ENCODE measurements at places on chromosomes 13 and 19.

- no peak overlapping the region for H3K4me3 ChIP-seq
- DNase-seq, result no peak
- no peaks in the 10 kb centered on the region for H3K36me3 ChIP-seq
- no peaks in the 10 kb centered on the region for H3K27me3 ChIP-seq
- H3K27ac ChIP-seq, result no peak overlapping the region
- H3K4me1 ChIP-seq, result no peaks in the 10 kb centered on the region
Measured at GRCh38 chr19:33450689-33451088, 70.9 kb downstream of the PEPD start.

DNA sequence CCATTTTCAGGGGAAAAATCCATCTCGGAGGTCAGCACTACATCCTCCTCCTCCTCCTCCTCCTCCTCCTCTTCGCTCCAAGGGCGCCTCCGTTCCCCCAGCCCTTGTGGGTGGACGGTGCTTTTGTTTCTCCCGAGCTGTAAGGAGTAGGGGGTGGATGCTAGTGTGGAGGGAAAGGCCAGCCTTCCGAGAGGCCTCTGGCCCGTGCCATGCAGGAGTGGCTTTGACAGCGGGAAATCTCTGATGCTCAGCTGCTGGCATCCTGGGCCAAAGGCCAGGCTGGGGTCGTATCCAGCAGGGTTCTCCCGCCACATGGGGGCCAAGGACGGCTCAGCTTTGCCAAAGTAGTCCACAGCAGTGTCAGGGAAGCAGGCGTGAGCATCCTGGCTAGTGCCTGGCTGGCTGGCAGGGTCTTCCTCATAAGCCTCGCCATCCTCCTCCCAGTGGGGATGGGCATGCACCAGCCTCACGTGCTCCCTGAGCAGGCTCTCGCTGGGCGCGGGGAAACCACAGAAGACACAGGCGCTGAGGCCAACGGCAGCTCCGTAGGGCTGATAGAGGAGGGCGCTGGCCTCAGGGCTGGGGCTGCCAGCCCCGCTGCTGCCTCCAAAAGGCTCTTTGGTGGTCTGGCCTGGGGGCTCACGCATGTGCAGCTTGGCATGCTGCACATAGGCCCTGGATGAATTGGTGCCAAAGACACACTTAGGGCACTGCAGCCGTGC, 10.5 kb downstream of the WIZ start:
- no peak overlapping the region for H3K27ac ChIP-seq
- H3K27me3 ChIP-seq, result no peaks in the 10 kb centered on the region
- peaks cover 3% of the 10 kb centered on the region for H3K4me1 ChIP-seq
- no peak overlapping the region for H3K4me3 ChIP-seq

DNA sequence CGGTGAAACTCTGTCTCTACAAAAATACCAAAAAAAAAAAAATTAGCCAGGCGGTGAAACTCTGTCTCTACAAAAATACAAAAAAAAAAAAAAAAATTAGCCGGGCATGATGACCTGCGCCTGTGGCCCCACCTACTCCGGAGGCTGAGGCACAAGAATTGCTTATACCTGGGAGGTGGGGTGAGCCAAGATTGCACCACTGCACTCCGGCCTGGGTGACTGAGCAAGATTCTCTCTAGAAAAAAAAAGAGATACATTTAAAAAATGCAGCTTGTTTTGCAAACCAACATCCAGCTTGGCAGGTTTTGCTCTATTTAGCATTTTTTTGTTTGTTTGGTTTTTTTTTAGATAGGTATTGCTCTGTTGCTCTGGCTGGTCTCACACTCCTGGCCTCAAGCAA, 6.7 kb upstream of the PGPEP1 start:
- no peak for DNase-seq
- peaks cover 5% of the 10 kb centered on the region for H3K4me1 ChIP-seq
- no peak overlapping the region for H3K4me3 ChIP-seq
- H3K27me3 ChIP-seq, result no peaks in the 10 kb centered on the region

DNA sequence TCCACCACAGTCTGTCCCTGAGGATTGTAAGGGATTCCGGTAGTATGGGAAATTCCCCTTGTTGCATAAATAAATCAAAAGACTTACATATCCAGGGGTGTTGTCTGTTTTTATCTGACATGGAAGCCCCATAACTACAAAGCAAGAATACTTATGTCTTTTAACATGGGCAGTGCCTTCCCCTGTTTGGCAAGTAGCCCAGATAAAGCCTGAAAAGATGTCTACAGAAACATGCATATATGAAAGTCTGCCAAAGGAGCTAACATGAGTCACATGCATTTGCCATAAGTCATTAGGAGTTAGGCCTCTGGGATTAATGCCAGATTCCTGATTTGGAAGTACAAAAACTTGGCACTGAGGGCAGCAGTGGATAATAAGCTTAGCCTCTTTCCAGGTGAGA, 62.1 kb downstream of the ZNF737 start:
- DNase-seq, result no peak
- H3K4me3 ChIP-seq, result no peak overlapping the region
- H3K27me3 ChIP-seq, result no peaks in the 10 kb centered on the region
- no peak overlapping the region for H3K27ac ChIP-seq
- H3K36me3 ChIP-seq, result peaks cover 9% of the 10 kb centered on the region

DNA sequence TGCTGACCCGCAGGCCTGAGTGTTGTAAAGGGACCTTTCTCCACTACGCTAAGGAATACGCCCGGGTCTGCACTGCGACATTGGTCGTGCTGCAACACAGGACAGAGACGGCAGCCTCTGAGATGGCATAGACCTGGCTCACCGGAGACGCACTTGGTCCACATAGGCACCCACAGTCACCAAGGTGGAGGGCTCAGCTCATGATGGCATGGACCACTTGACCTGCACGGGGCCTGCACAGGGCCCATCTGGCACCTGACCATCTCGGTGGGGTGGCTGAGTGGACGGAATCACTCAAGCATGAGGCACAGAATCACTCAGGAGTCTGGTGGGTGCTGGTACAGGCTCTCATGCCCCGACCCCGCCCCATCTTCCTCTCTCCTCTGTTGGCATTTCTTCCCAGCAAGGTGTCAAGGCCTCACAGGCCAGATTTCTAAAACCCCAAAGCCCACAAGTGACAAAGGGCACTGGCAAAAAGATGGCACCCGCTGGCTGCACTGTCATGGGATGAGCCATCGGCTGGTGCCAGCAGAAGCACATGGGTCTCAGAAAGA, 45.9 kb downstream of the TSHZ3 start:
- no peaks in the 10 kb centered on the region for H3K4me1 ChIP-seq
- H3K4me3 ChIP-seq, result no peak overlapping the region
- H3K36me3 ChIP-seq, result no peaks in the 10 kb centered on the region

GRCh38 chr19:16801600-16802013, 27.6 kb upstream of the SIN3B start:
- no peak for DNase-seq
- H3K4me1 ChIP-seq, result no peaks in the 10 kb centered on the region
- H3K27ac ChIP-seq, result no peak overlapping the region
- H3K4me3 ChIP-seq, result no peak overlapping the region
- no peaks in the 10 kb centered on the region for H3K27me3 ChIP-seq
- H3K36me3 ChIP-seq, result no peaks in the 10 kb centered on the region

DNA sequence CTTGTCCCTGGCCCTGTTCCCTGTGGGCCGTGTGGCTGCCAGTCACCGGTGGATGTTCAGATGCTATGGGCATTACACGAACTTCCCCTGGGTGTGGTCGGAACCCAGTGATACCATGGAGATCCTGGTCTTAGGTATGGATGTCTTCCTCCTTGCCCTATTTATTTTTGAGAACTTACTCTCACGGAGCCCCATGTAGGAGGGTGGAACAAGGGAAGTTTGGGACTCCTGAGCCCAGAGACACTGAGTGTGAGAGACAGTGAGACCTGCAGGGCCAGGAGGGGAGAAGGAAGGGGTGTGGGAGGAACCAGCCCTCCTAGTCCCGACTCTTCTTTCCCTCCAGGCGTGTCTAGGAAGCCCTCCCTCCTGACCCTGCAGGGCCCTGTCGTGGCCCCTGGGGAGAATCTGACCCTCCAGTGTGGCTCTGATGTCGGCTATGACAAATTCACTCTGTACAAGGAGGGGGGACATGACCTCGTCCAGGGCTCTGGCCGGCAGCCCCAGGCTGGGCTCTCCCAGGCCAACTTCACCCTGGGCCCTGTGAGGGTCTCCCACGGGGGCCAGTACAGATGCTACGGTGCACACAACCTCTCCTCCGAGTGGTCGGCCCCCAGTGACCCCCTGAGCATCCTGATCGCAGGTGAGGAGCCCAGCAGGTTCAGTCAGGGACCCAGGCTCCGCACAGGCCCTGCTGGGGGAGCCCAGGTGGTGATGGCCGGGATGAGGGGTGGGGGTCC, 14.9 kb upstream of the KIR3DL3 start:
- DNase-seq, result no peak
- no peaks in the 10 kb centered on the region for H3K4me1 ChIP-seq
- peaks cover 7% of the 10 kb centered on the region for H3K27me3 ChIP-seq
- H3K36me3 ChIP-seq, result no peaks in the 10 kb centered on the region
- no peak overlapping the region for H3K4me3 ChIP-seq

GRCh38 chr19:57708641-57709361, at the start of gene ZNF154:
Gene ZNF154 (minus strand): TSS chr19:57709204. CDS start chr19:57708971, 233 bp downstream.
- H3K36me3 ChIP-seq, result peaks cover 60% of the 10 kb centered on the region
- peak within 1 kb of the TSS; percentile 59 for H3K4me3 ChIP-seq
- peak; percentile 38 for DNase-seq
- H3K27me3 ChIP-seq, result peaks cover 10% of the 10 kb centered on the region
- H3K4me1 ChIP-seq, result peaks cover 3% of the 10 kb centered on the region
- H3K27ac ChIP-seq, result peak within 1 kb of the TSS; percentile 6

DNA sequence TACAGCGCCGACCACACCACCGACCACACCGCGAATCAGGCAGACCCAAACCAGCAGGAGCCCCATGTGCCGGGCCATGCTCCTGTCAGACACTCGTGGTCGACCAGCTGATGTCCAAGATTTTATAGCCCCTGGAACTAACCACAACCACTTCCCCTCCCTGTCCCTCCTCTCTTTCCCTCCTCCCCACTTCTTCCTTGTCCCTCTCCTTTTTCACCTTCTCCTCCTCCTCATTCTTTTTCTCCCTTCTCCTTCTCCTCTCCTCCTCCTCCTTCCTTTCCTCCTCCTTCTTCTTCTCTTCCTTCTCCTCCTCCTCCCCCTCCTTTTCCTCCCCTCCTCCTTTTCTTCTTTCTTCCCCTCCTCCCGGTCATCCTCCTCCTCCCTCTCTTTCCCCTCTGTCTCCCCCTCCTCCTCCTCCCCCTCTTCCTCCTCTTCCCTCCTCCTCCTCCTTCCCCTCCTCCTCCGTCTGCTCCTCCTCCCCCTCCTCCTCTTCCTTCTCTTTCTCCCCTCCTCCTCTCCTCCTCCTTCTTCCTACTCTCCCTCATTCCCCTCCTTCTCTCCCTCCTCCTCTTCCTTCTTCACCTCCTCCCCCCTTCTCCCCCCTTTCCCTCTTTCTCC, 670 bp downstream of the BSPH1 start:
- H3K4me1 ChIP-seq, result no peaks in the 10 kb centered on the region
- no peak overlapping the region for H3K27ac ChIP-seq
- H3K36me3 ChIP-seq, result no peaks in the 10 kb centered on the region
- peaks cover 18% of the 10 kb centered on the region for H3K27me3 ChIP-seq
- no peak overlapping the region for H3K4me3 ChIP-seq

- peaks cover 7% of the 10 kb centered on the region for H3K36me3 ChIP-seq
- no peaks in the 10 kb centered on the region for H3K27me3 ChIP-seq
- H3K4me3 ChIP-seq, result peak overlapping the region; percentile 51
- peak; percentile 88 for DNase-seq
- peaks cover 9% of the 10 kb centered on the region for H3K4me1 ChIP-seq
- peak overlapping the region; percentile 62 for H3K27ac ChIP-seq
Measured at GRCh38 chr19:872266-872951, 12.9 kb downstream of the CFD start.

DNA sequence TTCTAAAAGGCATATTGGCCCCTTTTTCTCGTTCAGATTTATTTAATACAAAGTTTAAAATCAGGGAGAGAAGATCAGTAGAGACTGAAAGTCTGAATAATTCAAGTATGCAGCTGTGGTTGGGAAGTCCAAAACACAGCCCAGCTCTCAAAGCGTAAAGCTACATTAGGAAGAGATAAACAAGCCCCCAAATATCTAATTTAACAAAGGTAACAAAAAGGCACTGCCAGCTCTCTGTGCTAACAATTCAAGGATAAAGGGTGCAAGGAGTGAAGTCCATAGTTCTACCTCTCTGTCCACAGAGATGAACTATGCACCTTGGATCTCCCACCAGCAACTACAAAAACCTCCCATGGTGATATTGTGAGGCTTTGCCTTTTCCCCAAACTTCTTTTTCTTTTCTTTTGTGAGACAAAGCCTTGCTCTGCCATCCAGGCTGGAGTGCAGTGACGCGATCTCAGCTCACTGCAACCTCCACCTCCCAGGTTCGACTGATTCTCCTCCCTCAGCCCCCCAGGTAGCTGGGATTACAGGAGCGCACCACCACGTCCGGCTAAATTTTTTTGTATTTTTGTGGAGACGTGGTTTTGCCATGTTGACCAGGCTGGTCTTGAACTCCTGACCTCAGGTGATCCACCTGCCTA, 104.4 kb downstream of the LHFPL6 start:
- DNase-seq, result no peak
- no peaks in the 10 kb centered on the region for H3K4me1 ChIP-seq
- H3K27ac ChIP-seq, result no peak overlapping the region
- no peaks in the 10 kb centered on the region for H3K27me3 ChIP-seq
- no peaks in the 10 kb centered on the region for H3K36me3 ChIP-seq
- H3K4me3 ChIP-seq, result no peak overlapping the region

GRCh38 chr19:34485831-34486230, 4.3 kb downstream of the WTIP start:
- no peaks in the 10 kb centered on the region for H3K36me3 ChIP-seq
- no peak overlapping the region for H3K4me3 ChIP-seq
- H3K4me1 ChIP-seq, result peaks cover 1% of the 10 kb centered on the region
- no peak overlapping the region for H3K27ac ChIP-seq
- DNase-seq, result no peak

GRCh38 chr13:24110011-24110410, 50.5 kb upstream of the SPATA13 start:
- DNase-seq, result no peak
- no peak overlapping the region for H3K27ac ChIP-seq
- no peaks in the 10 kb centered on the region for H3K4me1 ChIP-seq

DNA sequence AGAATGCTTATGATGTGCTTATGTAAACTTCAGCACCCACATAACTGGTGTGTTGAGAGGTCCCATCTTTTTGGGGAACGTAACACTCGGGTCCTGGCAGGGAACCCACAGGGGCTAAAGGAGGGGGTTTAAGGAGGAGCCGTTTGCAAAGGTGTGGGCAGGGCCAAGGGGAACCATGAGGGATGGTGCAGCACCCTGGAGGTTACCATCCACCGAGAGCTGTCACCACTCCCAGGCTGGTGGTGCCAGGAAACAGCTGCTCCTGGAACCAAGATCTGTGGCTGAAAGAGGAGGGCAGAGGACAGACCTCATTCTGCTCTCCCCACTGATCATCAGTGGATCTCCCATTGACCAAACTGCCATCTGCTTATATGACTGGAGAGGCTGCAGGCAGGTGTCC, 23.2 kb upstream of the CYP4F8 start:
- no peak for DNase-seq
- H3K27me3 ChIP-seq, result peaks cover 28% of the 10 kb centered on the region
- H3K4me3 ChIP-seq, result no peak overlapping the region
- H3K4me1 ChIP-seq, result no peaks in the 10 kb centered on the region

GRCh38 chr13:106599875-106600797, 32.2 kb upstream of the ARGLU1 start:
- no peak overlapping the region for H3K27ac ChIP-seq
- H3K4me1 ChIP-seq, result peaks cover 11% of the 10 kb centered on the region
- H3K27me3 ChIP-seq, result peaks cover 15% of the 10 kb centered on the region
- H3K36me3 ChIP-seq, result no peaks in the 10 kb centered on the region
- no peak overlapping the region for H3K4me3 ChIP-seq
- DNase-seq, result no peak

- no peak overlapping the region for H3K4me3 ChIP-seq
- no peaks in the 10 kb centered on the region for H3K36me3 ChIP-seq
- no peak for DNase-seq
- no peak overlapping the region for H3K27ac ChIP-seq
Measured at GRCh38 chr13:81721400-81721799, 1380.5 kb upstream of the SPRY2 start.

Measured in activated CD4-positive, alpha-beta memory T cell treated with anti-CD3 and anti-CD28 coated beads for 36 hours (primary cell).